ENCODE measurements at places on chromosomes 6 and 20. TPM values are rescaled to one million over a fixed set of nuclear protein-coding genes. Genes with fewer than 3 reads are reported as not detected.

The SNAP25 gene
- total RNA-seq = 3.2 TPM

The TNF gene
- total RNA-seq = 0.35 TPM

The LKAAEAR1 gene
- total RNA-seq = 1.1 TPM

The OGFR gene
- 31.1 TPM for total RNA-seq

The FOXS1 gene
- 5.3 TPM for total RNA-seq

The HTR1E gene
- total RNA-seq = 0.93 TPM

The KIAA0408 gene
- total RNA-seq = 5.1 TPM

The NRN1 gene
- 5.1 TPM for total RNA-seq

The SAMD3 gene
- 2.0 TPM for total RNA-seq

The OR12D3 gene
- not detected for total RNA-seq

The AGER gene
- total RNA-seq = 6.0 TPM

The SDHAF4 gene
- 10.3 TPM for total RNA-seq

The PLCB1 gene
- 78.4 TPM for total RNA-seq

The TBXT gene
- not detected for total RNA-seq

The POFUT1 gene
- total RNA-seq = 40.4 TPM

The WRNIP1 gene
- 51.3 TPM for total RNA-seq

The NOTCH4 gene
- total RNA-seq = 22.2 TPM

The UBE3D gene
- total RNA-seq = 16.1 TPM

The OVOL2 gene
- total RNA-seq = 1.7 TPM

The NOX3 gene
- total RNA-seq = 2.1 TPM

The PCMT1 gene
- 58.4 TPM for total RNA-seq

All from metanephros (tissue), 2 donors.